HFFc6 (cell line): ENCODE measurements at places on chromosomes 4 and X.

GRCh38 chr4:172207258-172207657 lies 394.1 kb downstream of the GALNTL6 start:
- no peak for DNase-seq

DNA sequence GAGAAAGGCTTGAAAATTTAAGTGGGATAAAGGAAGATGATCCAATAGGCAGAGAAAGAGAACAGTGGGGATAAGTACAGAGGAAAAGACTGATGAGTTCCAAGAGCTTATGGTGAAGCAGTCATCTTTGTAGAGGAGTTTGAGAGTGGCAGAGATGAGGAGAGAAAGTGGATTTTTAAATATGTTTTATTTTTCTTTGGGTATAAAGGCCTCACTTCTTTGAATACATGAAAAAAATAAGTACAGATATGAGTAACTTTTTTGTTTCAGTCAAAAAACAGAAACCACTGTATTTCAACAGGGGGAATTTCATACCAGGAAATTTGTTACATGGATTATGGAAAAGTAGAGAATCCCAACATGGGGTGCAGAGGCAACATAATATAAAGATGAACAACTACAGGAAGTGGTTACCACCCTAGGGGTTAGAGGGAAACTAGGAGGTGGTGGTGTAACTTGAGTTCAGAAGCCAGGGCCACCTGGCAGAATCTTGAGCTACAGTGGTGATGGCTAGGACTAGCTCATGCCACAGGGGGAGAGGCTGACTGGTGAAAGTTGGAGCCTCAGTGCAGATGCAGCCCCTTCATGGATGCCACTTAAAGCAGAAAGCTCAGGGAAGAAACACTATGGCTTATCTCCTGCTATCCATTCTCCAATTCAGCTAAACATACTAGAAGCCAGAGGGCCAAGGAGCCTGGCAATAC lies 3.4 kb upstream of the CYBB start:
- DNase-seq, result no peak

DNA sequence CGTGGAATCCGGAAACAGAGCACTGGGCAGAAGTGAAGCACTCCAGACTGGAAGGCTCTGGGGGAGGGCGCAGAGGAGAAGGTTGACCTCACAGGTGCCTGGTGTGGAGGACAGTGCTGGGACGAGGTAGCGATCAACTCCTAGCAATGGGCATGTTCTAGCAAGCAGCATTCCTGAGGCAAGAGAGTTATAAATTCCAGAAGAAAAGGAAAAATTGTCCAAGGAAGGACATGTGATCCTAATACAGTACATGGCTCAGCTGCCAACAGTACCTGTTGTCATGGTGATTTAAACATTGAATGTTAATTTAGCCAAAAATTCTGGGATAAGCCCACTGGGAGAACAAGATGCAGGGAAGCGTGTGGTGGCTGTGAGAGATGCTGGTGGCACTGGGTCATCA lies 8.2 kb downstream of the ARHGAP4 start:
- no peak for DNase-seq

- no peak for DNase-seq
Observed at GRCh38 chrX:114015966-114016365, 567.9 kb upstream of the HTR2C start.

DNA sequence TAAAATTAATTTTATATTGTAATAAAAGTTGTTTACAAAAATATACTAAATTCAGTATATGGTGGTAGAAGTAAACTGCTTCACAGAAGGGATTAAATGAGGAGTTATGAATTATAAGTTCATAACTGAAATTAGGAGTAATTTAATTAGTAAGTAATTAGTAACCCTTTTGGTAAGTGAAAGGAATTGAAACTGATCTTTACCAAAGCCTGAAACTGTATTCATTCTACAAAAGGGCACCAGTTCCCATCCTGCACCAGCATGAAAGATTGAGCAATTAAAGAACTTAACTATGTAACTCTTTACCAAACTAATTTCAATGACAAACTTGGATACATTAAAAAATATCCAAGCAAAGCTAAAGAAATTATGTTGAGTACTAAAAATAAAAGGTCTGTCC lies 8.2 kb downstream of the MED14 start:
- DNase-seq, result no peak

DNA sequence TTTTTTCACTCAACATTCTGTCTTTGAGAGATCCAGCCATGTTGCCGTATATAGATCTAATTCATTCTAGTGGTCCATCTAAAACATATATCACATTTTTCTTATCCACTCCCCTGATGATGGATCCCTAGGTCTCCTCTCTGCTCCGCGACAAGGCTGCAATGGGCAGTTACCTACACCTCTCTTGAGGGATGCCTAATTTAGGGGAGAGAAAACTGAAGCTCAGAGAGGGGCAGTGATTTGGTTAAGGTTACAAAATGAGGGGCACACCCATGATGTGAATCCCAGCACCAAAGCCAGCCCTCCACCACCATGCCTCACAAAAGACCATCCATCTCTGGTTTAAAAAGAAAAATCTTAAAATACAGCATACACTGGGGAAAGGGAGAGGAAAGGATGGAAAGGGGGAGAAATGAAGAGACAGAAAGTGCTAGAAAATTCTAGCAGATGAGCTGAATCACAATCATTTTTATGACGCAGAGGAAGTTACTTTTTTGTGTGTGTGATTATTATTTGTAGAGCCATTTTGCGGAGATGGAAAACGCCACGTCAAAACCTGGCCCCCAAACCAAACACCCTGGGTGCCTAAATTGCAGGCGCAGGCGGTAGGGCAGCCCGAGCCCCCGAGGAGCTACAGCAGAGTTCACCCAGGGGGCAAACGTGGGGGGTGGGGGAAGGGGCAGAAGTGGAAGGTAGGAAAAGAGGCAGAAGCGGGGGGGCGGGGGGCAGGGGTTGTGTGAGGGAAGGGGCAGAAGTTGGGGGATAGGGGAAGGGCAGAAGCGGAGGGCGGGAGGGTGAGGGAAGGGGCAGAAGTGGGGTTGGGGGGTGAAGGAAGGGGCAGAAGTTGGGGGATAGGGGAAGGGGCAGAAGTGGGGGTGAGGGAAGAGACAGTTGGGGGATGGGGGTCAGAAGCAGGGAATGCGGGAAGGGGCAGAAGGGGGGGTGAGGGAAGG lies 1.3 kb upstream of the TSPYL2 start:
- no peak for DNase-seq
